ENCODE measurements at places on chromosomes 2 and 18.

GRCh38 chr18:23259701-23260681 lies 124.7 kb downstream of the CABLES1 start:
- no peak for DNase-seq

- no peak for DNase-seq
Measured at GRCh38 chr2:240819126-240819857, 727 bp downstream of the KIF1A start.

DNA sequence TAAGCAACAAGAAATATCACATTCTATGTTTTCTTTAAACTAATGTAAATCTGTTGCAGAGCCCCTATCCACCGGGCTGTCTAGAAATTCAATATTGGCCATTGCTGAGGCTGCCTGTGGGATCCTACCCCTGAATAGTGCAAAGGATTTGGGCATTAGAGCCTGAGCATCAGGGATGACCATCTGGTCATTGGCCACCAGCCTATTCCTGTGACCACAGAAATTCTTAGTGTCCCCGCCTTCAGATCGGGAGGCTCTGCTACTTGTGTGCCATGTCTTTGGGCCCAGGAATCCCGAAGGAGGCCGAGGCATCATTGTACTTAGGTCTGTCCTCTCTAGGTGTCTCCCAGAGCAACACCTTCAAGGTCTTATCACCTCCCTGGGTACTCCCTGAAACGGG lies 73.8 kb downstream of the HRH4 start:
- no peak for DNase-seq

GRCh38 chr2:217371781-217372213 lies 511.9 kb upstream of the TNP1 start:
- DNase-seq, result no peak

DNA sequence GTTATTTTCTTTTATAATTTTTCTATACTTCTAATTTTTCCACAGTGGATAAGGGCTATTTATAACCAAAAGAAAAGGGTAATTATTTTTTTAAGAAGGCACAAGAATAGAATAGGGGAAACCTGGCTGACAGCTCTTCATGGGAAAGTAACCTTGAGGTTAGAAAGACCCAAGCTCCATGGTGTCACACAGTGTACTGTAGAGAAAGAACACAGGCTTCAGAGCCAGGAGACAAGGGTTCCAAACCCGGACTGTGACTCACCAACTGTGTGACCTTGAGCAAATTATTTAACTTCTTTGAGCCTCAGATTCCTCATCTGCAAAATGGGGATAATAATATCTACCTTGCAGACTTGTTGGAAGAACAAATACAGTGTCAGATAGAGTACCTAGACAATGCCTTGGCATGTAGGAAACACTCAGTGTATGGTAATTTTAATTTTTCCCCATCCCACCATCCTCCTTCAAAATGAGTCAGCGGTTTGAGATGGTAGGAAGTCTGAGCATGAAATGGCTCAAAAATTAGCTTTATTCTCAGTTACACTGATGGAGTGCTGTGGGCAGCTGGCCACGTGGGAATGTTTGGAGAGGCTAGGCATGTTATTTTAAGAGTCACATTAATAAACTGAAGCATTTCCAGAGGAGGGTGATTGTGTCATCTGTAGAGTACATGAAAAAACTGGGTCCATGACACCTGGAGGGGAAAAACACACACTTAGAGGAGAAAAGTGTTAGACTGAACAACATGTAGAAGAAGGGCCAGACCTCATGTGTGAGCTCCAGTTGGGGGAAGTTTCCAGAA lies 36.7 kb downstream of the TMEM37 start:
- no peak for DNase-seq

- no peak for DNase-seq
Measured at GRCh38 chr2:152647552-152647951, 69.7 kb downstream of the PRPF40A start.

DNA sequence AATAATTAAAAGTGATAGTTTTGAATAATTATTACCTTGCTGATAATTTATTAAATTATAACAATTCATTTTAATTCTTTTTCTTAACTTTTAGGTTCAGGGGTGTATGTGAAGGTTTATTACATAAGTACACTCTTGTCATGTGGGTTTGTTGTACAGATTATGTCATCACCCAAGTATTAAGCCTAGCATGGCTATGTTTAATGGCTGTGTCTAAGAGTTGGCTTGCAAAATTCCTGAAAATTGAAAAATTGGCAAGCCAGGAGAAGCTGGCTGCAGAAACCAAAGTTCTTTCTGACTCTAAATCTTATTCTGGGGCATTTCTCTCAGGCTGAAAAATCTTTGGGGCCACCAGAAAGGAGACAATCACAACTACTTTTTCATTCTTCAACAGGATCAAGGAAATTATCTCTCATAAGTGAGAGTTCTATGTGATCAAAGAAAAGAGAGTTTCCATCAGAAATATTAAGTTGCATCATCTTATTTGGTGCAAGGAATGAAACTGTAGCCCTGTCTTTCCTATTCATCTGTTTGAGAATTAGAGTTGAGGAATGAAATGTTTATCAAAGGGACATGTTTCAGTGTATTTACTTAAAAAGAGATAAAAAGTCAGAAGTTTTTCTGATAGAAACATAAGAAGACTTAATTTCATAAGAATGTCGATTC lies 412.1 kb upstream of the CDH2 start:
- DNase-seq, result no peak

DNA sequence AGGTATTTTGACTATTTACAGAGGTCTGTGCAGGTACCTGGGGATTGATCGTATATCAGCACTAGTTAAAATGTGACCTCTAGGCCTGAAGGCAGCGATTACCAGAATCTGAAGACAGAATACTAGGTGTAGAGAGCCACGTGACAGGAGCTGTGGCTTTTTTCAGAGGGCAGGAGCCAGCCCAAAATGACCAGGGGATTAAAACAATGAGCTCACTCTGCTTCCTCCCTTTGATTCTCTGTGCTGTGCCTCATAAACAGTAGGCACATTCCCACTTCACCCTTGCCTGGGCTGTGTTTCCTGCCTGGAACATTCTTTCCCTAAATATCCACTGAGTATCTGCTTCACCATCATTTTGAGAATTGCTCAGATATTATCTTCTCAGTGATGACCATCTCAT lies 15.2 kb downstream of the ITGAV start:
- no peak for DNase-seq

- no peak for DNase-seq
Measured at GRCh38 chr2:200588076-200588678, 2.4 kb downstream of the AOX1 start.

- no peak for DNase-seq
Measured at GRCh38 chr18:67010919-67011318, 407.0 kb upstream of the CDH19 start.

GRCh38 chr2:217943446-217944321 lies 59.1 kb downstream of the TNS1 start:
- no peak for DNase-seq

GRCh38 chr2:169676357-169676756 lies 17.8 kb downstream of the CFAP210 start:
- DNase-seq, result no peak

GRCh38 chr2:6233993-6234392 lies 541.8 kb downstream of the SOX11 start:
- DNase-seq, result no peak

- DNase-seq, result no peak
Measured at GRCh38 chr2:180150606-180151005, 143.5 kb upstream of the CWC22 start.

DNA sequence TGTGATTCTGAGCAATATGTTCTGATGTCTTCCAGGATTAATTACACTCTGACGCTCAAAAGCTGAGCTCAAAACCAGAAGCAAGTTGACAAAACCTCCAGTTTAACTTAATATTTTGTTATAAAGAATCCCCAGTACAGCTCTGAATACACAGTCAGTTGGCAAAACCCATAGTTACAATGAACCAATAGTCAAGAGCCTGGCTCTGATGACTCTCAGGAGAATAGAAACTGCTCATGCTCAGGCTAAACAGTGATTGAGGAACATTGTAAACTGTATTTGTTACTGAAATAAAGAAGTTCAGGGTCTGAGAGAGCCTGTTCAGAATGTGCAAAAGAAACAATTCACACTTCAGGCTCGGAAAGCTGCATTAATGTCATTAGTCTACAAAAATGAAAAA lies 1565.9 kb downstream of the SUCLG1 start:
- no peak for DNase-seq

DNA sequence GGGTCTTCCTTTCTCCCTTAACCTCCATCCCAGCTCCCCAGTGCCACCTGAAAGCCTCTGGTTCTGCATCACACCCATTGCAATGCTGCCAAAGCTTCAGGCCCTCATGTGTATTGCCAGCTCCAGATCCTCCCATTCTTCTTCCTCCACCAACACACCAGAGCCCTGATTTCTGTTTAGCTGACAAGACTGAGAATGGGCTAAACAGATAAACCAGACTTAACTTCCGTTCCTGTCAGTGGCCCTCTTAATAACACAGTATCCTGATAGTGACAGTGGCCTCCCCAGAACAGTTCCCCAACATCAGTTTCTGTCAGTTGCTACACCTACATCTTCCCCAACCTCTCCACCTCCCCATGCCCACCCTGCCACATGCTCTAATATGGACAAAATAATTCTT lies 31.3 kb upstream of the C1D start:
- DNase-seq, result no peak

DNA sequence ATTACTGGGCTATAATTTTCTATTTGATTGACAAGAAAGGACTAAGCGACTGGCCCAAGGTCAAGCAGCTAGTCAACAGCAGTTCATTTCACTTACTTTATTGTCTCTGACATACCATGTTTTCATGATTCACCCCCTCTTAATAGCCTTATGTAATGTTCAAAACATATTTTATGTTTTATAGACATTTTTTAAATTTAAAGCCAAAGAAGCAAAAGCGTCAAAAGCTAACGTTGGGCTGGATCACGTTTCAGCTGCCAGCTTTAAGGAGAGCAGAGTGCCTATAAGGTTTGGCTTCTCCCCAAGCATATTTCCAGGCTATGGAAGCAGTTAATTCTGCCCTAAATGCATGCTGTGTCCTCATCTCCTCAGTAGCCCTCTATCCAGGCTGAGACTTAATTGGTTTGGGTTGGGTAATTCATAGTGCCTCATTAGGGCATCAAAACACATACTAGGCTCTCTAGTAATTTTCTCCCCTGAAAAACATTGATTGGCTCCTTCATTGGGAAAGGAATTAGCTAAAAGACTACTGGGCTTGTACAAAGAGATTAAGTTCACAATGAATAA lies 94.8 kb upstream of the CREB1 start:
- DNase-seq, result no peak

DNA sequence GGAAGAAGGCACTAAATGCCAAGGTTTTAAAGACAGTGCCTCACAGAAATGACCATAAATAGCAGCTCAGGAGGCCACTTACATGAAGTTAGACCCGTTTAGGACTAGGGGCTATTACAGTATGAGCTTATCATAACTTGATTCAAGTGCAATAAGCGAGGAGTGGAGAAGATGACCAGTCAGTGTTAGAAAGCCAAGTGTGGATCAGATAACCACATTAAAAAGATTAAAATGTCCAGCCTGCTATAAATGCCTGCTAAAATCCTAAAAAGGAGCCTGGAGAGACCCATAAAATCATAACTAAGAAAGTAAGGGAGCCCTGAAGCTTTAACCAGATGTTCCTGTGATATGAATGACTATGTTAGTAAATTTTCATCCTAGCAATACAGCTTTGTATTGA lies 117.5 kb upstream of the ZNF521 start:
- DNase-seq, result no peak

- DNase-seq, result no peak
Measured at GRCh38 chr2:241304039-241304670, 11.3 kb downstream of the HDLBP start.
